ENCODE measurements at places on chromosomes 12 and 14.

DNA sequence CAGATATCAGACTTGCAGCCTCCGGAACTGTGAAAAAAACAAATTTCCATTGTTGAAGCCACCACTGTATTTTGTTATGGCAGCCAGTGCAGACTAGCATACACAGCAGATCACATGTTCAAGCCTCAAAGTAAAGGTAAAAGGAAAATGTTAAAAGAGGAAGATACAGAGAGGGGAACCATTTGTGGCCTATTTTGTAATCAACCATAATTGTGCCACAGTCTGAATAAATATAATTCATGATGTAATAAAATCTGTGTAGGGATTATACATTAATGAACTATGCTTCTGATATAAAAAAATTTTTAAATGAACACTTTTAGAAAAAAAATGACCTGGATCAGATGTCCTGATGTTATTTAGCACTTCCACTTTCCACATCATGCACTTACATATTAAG is 79.6 kb downstream of the SLC16A7 start:
- no peak for DNase-seq

DNA sequence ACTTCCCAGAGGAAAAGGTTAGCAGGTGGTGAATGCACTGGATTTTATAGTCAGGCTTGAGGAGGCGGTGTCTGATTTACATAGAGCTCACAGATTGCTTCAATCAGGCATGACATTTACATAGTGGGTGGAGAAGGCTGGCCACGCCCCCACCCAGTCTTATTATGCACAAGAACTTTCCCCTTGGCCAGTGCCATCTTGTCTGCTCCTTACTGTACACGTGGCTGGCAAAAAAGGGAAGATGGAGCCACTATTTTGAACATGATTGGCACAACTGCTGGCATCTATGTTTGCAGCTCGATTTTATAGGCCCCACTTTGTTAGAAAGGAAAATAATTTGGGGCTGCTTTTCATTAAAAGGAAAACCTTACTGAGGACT is 10.9 kb upstream of the LGMN start:
- DNase-seq, result no peak

GRCh38 chr12:39835517-39836489 is 216.2 kb upstream of the ABCD2 start:
- no peak for DNase-seq

DNA sequence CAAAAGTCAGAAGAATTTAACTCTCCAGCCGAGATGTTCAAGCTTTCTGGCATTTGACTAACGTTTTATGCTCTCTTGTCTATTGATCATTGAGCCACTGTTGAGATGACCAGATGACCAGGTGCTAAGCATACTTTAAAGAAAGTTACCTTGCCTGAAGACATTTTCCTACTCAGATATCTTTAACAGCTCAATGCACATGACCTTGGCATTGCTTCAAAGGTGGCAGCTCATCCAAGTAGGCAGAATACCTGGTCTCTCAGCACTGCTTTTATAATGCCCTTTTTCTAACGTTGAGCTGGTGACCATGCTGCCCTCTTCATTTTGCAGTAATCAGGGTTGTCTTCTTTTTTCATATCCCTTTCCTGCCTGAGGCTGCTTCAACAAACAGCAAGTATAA is 358.1 kb downstream of the RAD51B start:
- no peak for DNase-seq

DNA sequence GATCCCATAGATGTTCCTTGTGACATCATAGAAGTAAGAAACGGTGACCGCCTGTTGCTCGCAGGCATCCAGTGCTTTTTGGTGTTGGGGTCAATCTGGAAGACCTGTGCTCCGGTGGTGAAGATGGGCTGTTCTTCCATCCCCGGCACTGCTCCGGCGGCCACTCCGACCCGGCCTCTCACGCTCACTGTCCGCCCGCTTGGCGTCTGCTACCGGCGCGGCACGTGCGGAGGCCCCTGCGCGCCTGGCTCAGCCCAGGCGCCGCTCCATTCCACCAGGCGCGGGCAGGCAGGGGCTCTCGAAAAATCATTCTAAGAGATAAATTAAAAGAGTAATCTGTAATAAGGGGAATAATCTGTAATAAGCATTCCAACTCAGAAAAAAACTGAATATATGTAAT is 934.5 kb downstream of the TMEM121 start:
- no peak for DNase-seq

- DNase-seq, result no peak
Measured at GRCh38 chr12:108622421-108622820, 11.3 kb downstream of the SELPLG start.

DNA sequence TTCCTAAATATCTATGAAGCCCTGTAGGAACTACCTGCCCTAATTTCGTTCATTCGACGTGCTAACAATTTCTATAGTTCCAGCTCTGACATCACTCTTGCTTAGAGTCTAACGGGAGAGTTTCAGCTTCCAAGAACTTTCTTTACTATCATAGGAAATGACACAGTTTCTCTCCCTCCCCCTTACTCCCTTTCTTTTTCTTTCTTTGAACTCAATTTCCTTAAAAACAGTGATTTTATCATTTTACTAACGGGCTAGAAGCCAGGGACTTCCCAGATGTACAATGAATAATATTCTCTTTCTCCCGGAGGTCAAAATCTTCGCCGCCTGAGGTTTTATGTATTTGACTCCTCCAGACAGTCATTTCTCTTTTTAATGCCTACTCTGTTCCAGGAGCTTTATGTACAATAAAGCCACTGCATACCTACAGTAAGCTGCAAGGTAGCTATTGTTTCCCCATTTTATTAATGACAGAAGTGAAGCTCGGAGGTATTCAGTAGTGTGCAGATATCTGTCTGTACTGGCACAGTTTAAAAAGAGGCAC is 15.7 kb downstream of the SMCO2 start:
- no peak for DNase-seq

DNA sequence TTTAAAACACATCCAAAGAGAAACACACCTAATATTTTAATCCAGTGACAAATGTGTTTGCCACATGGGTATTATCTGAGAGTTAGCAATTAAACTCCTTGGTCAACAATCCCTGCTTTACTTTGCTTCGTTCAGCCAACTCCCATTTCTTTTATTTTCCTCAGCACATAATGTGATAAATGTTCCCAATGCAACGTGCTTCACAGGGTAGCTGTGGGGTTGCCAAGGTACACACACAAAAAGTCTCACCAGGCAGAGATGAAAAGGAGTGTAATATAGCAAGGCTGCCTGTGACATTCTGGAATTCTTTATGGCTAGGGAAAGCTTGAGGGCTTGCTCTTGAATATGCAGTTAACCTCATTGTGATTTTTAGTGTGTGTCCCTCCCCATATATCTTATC is 208.0 kb upstream of the DIO2 start:
- no peak for DNase-seq

DNA sequence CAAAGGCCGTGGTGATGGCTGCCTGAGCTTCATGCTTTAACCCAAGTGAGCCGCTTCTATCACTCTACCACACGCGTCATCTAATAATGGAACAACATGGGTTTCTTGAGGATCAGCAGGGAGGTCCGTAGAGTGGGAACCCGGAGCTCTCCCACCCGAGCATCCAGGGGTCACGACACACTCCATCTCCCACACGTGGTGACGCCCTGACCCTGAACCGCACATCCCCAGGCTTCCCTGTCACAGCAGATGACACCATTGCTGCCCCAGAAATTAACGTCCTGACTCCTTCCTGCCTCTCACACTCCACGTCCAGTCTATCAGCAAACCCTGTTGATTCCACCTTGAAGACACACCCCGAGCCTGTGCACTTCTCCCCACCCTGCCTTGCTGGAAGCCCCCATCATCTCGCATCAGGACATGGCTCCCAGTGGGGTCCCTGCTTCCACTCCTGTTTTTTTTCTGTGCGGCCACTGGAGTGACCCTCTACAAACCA is 163.2 kb downstream of the PIWIL1 start:
- no peak for DNase-seq

DNA sequence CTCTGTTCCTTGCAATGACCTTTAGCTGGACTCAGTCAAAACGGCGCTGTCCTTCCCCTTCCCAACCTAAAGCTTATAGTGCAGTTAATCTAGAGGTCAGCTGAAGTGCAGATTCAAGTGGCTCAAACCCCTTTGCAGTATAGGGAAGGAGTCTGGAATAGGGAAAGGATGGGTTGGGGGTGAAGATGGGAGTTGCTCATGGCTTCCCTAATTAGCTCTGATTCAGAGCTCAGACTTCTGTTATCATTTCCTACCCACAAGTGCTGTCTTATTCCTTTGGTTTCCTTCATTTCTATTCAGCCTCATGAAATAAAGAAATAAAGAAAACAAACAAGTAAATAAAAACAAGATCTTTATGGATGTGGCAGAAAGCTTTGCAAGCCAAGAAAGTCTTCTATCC is 264.0 kb upstream of the HMGA2 start:
- no peak for DNase-seq

DNA sequence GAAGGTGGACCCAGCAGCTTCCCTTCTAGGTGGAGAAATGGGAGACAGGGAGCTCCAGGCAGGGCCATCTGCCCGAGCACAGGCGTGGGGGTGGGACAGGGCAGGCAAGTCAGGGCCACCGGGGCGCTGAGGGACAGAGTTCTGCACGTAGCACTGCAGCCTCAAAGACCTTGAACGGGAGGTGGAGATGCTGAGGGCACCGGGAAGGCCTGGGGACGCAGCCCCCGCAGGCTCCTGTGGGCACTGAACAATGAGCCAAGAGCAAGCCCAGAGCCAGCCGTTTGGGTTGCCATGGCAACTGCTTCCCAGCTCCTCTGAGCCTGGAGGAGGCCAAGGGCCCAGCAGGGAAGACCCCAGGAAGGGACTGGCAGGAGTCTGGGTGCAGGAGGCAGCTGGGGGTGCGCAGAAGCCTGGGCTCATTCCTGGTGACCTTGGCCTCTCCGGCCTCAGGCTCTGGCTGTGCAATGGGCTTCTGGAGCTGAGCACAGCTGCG is 3.4 kb downstream of the LBHD2 start:
- DNase-seq, result no peak

DNA sequence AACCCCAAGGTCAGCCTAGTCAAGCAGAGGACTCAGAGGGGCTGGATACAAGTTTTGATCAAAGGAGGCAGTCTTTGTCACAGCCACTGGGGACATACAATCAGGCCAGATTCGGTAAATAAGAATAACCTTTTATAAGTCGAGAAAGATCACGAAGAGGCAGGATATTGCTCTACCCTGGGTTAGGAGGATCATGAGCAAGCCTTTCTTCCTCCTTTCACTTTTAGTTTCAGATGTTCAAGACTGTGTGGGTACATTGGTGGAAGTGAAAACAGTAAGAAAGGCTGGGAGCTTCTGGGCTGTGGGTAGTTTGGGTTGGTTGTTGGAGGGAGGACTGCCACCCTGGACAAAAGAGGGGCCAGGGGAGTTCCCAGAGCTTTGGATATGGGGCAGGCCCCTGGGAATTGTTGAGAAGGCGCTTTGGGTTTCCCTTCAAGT is 127.7 kb downstream of the SNAPC1 start:
- peak; percentile 62 for DNase-seq

GRCh38 chr12:49094975-49095365 is 369 bp upstream of the DHH start:
- no peak for DNase-seq

GRCh38 chr12:31599053-31599452 is 8.1 kb upstream of the DENND5B start:
- peak; percentile 34 for DNase-seq

DNA sequence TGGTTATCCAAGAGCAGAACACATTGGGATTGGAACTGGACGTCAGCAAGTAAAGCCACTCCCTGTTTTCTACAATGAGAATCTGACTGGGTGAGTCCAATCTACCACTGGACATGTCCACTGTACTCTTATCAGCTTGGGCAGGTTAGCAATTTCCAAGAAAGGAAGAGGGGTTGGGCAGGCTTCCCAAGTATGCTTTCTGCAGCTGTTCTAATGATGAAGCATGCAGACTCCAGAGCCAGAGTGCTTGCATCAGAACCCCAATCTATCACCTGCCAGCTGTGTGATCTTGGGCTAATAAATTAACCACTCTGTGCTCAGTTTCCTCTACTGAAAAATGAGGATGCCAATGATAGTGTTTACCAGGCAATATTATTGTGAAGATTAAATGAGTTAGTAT is 92.0 kb downstream of the EMP1 start:
- DNase-seq, result no peak

- DNase-seq, result no peak
Measured at GRCh38 chr12:129184127-129184928, 331.1 kb downstream of the GLT1D1 start.

DNA sequence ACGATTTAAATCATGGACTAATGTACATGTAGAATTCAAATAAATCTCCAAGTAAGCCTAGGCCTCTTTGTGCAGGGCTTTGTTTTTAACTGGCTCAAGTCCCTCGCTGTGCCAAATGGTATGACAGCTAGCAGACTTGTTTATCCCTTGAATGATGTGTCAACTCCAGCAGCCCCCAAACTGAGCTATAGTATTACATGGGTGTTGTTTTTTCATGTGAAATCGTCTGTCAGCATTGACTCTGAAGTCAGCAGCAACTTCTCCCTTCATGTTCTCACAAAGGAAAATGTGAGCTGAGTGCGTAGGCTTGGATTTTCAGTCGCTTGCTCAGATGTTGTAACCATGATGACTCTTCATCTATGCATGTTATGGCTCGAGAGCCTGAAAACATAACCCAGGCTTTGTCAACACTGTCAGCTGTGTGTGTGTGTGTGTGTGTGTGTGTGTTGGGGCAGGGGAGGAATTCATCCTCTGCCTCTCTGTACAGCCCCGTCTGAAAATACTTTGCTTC is 73.3 kb downstream of the PTHLH start:
- DNase-seq, result no peak

GRCh38 chr12:6341417-6342139 is at the start of gene TNFRSF1A:
Gene TNFRSF1A, minus strand, starts transcription at chr12:6342076. Its CDS starts 262 bp downstream, at chr12:6341814.
- DNase-seq, result peak; percentile 60

GRCh38 chr12:55847033-55847432 is 4.3 kb upstream of the MMP19 start:
- DNase-seq, result no peak

DNA sequence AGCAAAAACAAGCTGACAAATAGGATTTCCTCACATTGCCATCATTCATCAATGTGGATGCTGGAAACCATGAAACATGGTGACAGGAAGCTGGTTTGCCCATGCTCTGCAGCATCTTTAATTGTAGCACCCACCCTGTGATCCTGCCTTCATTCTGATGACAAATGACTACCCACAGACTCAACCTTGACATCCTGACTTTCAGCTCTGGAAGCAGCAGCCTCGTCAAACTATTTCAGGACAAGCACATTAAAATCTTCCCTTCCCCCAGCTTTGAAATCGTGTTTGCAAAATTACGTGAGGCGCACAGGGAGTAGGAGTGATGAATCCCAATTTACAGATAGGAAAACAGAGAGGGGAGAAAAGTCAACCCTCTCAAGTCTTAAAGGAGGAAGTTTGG is 285.5 kb downstream of the GLT1D1 start:
- DNase-seq, result no peak

- no peak for DNase-seq
Measured at GRCh38 chr12:26767116-26767515, 65.9 kb downstream of the ITPR2 start.
